ENCODE measurements at places on chromosomes 5 and 9.

GRCh38 chr5:115551415-115551814 is 6.8 kb upstream of the FEM1C start:
- DNase-seq, result no peak

DNA sequence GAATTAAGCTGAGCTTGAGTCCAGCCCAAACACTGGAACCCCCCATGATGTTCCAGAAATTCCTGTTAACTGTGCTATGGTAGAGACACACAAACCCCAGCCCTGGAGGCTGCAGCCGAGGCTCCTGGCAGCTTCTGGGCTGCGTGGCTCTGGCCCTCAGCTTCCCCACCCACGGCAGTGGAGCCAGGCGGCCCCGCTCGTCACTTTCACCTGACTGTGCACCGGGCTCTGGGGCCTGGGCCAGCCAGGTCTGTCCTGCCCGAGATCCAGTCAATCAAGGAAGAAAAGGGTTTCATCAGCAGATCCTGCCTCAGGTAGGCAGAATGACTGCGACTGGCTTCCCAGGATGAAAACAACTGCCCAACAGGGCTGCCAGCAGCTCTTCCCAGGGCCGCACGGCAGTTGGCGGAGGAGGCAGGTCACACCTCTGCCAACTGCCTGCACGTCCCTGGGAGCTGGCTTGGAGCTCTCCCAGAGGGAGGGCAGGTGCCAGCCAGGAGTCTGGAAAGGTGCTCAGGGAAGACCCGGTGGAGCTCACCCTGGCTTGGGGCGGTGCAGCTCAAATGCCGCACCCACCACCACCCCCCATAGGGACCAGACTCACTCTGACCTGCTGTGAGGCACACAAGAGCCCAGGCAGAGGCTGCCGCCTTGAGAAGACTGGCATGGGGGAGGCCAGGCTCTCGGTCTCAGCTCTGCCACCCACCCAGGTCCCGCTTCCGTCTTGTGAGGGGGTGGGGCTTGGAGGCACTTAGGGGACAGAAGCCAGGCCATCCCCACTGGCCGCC is 20.7 kb downstream of the BRD3 start:
- DNase-seq, result no peak

- DNase-seq, result no peak
Measured at GRCh38 chr5:23402585-23402984, 104.8 kb upstream of the PRDM9 start.

GRCh38 chr5:134975078-134975715 is 7.5 kb downstream of the CATSPER3 start:
- DNase-seq, result no peak

DNA sequence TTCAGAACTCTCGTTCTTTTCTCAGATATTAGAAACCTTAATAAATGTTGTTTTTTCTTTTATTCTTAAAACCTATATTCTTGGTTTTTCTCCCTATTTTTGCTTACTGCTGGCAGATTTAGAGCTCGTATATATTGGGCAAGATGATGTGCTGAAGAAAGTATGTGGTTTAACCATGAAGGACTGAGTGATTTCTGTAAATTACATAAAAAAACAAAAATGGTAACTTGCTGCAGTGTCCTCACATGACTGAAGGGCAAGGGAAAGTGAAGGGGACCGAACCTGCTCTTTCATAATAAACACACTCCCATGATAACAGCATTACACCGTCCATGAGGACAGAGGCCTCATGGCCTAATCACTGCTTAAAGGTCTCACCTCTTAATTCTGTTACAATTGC is 393.8 kb upstream of the ZNF608 start:
- no peak for DNase-seq

- DNase-seq, result no peak
Measured at GRCh38 chr5:38921174-38921573, 75.4 kb downstream of the OSMR start.

GRCh38 chr5:79844571-79844970 is 146.5 kb downstream of the MTX3 start:
- no peak for DNase-seq

GRCh38 chr5:177500685-177501522 is 3.5 kb upstream of the PDLIM7 start:
- DNase-seq, result peak; percentile 83

DNA sequence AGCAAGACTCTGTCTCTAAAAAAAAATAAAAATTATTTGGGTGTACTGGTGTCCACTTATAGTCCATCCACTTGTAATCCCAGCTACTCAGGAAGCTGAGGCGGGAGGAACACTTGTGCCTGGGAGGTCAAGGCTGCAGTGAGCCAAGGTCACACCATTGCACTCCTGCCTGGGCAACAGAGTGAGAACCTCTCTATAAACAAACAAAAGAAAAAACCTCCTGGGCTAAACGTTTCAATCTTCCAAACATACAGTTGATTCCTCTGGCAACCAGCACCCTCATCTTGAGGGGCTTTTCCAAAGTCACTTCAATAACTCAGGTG is 13.9 kb upstream of the CDK5RAP2 start:
- DNase-seq, result no peak

DNA sequence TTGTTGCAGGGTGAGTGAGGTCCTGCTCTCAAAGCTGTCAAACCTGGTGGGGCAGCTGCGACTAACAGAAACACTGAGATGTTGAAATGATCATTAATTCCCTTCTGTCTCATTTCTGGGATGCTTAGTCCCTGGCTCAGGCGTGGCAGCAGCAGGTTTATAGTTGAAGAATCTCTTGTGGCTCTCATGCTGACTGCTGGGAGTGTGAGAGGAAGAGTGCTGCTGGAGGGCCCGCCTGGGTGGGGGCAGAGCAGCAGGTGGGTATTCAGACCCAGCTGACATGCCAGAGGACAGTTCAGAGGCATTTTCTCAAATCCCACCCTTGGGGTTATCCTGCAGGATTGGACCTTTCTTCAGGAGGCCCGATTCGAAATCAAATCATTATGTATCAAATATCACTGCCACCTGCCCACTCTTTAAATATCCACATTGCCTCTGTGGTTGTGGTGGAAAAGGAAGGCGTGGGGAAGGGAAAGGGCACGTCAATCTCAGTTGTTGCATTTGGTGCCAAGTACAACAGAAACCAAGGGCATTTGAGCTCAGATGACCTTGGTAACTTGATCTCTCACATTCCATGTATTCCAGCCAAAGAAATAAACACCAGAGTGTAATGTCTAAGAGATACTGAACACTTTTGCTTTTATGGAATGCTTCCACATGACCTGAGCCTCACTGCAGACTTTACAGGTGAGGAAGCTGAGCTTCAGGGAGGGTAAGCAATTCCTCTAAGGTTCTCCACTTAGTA is 224.3 kb downstream of the AOPEP start:
- no peak for DNase-seq

GRCh38 chr9:85508616-85509015 is 233.1 kb downstream of the AGTPBP1 start:
- DNase-seq, result no peak

DNA sequence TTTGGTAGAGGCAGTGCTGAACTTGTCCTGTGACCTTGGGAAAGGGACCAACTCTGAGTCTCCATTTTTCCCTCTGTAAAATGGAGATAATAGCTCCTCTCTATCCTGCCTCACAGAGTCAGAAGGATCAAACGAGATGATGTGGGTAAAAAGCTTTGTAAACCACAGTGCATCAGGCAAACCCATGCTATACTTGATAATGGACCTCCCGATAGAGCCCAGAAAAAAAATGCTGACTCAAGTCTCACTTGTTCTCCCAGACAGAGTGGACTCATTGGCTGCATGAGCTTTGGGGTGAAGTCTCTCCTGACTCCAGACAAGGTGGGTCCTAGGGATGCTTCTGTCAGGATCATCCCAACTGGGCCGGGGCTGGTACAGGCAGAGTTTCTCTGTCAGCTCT is 32.0 kb downstream of the RGS3 start:
- no peak for DNase-seq

- no peak for DNase-seq
Measured at GRCh38 chr5:66933066-66933465, 263.5 kb downstream of the CD180 start.

GRCh38 chr5:42965934-42966333 is 74.2 kb downstream of the ANXA2R start:
- DNase-seq, result no peak

DNA sequence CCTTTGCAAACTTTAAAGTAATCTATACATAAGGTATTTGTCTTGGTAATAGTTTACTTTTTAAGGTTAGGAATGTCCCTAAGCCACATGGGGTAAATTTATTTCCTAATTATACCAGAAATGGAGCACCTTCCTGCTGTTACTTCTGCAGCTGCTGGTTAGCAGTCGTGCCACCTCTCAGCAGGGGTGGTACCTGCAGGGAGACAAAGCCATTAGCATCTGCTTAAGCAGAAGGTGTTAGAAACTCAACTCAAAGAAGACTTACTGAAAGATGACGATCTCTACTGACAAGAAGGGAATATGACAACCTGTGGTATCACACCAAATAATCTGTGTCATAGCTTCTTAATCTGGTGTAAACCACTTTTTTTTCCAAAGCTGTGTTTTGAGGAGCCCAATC is 173.7 kb downstream of the BRINP1 start:
- DNase-seq, result no peak

- DNase-seq, result no peak
Measured at GRCh38 chr9:25681266-25681665, 3.0 kb upstream of the TUSC1 start.

DNA sequence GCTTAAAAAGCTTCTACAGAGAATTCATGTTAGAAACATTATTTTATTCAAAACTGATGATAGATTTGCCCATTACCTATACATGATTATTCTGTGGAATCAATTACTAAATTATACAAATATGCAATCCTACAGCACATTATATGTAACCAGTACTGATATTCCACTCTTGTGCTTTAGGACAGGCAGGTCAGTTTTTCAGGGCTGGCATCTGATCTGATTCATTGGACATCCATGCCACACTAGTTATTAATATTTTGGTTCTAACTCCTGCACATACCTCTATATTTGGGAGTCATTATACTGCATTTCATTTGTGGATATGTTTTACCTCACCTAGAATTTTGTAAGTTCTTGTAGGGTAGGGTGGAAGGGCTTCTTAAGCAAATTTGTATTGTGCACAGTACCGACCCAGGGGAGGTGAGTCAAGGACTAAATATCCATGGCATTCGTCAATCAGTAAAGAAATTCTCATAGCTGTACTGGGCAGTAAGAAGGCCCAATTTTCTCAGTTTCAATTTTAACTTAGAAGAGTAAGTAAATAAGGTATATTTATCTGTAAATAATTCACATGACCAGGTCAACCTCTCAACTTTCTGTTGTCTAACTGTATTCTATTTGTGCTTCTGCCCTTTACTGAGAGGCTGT is 33.5 kb downstream of the ELOVL7 start:
- no peak for DNase-seq

GRCh38 chr5:5105531-5105930 is 34.6 kb upstream of the ADAMTS16 start:
- no peak for DNase-seq

GRCh38 chr9:96859461-96860198 is 5.3 kb upstream of the ZNF782 start:
- DNase-seq, result no peak

DNA sequence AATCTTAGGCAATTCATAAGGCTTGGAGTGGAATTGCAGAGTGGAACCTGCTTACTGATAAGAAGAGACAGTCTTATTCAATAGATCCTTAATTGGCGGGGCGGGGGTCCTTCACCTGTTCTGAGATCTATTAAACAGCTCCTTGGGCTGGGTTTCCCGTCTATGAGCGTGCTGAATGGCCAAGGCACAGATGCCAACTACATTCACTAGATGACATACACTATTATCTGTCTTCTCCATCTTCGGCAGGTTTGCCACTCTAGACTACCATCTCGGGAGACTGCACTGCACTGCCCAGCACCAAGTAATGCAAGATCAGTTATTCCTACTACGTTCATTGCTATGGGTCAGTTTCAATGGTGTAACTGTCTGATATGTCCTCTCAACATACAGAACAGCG is 81.5 kb downstream of the ACER2 start:
- DNase-seq, result no peak

- DNase-seq, result peak; percentile 38
Measured at GRCh38 chr9:3528451-3528850, 2.6 kb upstream of the RFX3 start.

GRCh38 chr5:169667896-169668674 is 31.0 kb downstream of the DOCK2 start:
- DNase-seq, result no peak

GRCh38 chr9:5767968-5768932 is 64.7 kb downstream of the ERMP1 start:
- no peak for DNase-seq

DNA sequence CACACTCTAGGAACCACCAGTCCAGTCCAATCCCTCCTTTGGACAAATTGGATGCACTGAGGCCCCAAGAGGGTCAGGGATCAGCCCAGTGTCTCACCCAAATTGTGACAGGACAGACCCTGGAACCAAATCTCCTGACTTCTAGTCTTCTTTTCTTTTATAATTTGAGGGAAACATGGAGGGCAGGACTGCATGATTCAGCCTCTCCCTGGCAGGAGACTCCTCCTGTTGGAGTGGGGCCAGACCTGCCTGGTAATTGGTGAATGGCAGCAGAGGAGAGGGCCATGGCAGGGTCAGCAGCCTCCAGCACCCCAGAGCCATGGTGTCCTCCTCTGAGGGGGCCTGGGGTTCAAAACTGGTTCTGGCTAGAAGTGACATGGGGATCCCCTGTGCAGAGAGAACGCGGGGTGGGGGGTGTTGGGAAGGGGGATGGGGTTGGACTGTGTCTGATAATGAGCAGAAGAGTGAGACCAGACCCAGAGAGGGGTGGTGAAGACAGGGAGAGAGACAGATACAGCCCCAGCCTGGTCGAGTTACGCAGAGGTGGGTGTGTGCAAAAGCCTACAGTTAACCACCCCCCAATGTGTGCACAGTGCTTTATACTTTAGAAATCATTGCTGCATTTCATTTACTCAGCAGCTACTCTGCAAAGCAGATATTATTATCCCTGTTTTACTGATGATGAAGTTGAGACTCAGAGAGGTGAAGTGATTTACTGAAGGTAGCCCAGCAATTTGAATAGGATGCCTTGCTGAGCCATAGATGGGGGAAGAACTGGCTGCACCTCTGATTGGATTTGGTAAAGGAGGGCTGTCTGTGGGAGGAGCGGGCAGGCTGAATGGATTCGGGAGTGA is 3.8 kb upstream of the SYNPO start:
- DNase-seq, result no peak

DNA sequence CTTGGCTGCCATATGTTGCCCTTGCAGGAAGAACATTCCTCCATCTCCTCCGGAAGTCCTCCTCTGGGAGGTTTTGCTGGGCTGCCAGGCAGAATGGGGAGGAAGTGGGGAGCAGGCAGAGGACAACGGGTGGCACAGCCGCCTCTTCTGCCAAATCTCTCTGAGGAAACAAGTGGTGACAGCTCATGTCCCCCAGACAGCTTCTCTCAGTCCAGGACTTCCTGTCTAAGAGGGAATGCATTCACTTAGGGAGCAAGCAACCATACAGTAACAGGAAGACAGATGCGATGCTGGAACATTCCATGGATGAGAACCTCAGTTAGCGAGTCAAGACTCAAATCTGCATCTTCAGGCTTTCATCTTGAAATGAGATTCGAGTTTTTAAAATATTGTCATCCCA is 701.0 kb downstream of the SEMA5A start:
- DNase-seq, result no peak

GRCh38 chr5:68522863-68523262 is 307.3 kb downstream of the PIK3R1 start:
- no peak for DNase-seq
